ENCODE measurements at places on chromosomes 4 and X. TPM values are rescaled to one million over a fixed set of nuclear protein-coding genes. Genes with fewer than 3 reads are reported as not detected.

GRCh38 chrX:15143825-15144121, 126.1 kb downstream of the ASB9 start:
- no peak for DNase-seq

The MAGEA11 gene
- polyA plus RNA-seq, result not detected

GRCh38 chr4:140533951-140534480, 10.0 kb downstream of the ELMOD2 start:
- DNase-seq, result no peak

The CXCL1 gene
- 0.55 TPM for polyA plus RNA-seq

GRCh38 chr4:38698176-38698575, 34.2 kb downstream of the KLF3 start:
- no peak for DNase-seq

- DNase-seq, result no peak
Measured at GRCh38 chrX:38327775-38328081, 419 bp upstream of the RPGR start.

The MXRA5 gene
- polyA plus RNA-seq, result 5.9 TPM

DNA sequence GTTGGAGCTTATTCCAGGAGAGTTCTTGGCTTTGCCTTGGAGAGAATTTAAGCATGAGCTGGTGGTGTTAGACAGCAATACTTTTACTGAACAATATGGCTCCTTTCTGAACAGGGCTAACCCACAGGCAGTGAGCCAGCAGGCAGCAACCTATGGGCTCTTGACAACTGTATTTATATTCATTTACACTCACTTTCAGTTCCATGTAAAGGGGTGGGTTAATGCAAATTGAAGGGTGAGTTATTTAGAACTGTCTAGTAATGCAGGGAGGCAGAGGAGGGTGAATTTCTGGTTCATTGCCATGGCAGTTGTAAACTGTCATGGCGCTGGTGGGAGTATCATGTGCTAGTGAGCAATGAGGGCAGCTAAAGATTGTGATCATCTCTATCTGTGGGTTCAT, 15.7 kb downstream of the FOXR2 start:
- DNase-seq, result no peak
